SHP77 treated with DMSO at 0.1 percent for 48 hours (cell line): ENCODE measurements at places on chromosomes 12 and 14.

DNA sequence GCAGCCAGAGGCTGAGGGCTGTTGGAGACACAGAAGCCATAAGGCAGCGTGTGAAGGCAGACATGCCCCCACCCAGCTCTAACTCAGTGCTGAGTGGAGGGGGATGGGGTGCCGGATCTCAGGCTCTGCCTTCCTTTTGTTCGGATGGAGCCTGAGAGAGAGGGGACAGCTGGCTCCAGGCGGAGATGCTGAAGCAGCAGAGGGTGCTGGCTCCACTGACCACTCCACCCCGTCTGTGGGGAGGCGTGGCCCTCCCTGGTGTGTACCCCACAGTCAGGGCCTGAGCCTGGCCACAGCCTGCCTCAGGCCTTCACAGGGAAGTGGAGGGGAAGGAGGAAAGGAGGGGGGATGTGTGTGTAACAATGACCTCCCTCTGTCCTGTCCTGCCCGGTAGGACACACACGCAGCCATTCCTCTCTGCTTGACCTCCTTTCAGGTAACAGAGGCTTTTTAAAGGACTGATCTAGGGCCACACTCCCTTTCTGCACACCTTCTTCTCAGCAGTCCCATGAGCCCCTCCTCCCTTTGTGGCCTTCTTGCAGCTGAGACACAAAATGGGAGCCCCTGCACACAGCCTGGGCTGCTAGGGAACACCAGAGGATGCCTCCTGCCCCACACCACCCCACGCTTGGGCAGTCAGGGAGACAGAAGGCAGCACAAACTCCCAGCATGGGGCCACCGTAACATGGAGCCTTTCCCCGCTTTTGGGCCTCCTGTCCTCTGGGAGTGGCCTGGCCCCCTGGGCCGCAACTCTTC is 9.6 kb upstream of the ENDOU start:
- DNase-seq, result no peak

- peak; percentile 17 for DNase-seq
These were observed 2.4 kb upstream of the NUMB start for GRCh38 chr14:73460691-73461127.

DNA sequence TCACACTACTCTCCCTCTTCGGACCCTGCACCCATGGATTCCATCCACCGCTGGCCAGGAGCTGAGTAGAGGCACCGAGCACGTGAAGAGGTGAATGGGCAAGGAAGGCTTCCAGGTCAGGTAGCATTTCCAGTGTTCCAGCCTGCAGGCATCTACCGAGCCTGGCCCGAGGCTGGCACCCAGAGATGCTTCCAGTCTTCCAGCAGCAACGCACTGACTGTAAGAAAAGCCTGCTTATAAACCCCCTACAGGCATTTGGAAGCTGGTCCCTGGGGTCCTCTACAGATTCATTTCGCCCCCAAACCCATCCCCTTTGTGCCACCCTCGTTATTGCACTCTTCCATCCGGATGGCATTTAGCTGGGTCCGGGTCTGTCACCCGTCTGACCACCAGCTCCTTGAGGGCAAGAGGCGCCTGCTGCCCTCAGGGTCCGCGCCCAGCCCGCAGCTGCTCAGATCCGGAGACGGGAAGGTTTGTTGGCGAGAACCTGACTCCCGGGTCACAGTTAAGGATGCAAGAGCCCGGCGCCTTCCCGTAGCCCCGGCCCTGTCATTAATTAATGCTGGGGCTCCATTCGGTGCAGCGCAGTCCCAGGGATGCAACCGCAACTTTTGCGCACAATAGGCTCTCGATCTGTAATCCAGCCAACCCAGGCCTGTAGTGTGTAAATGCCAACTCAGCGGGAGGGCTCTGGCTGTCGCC is 614 bp upstream of the MARK3 start:
- DNase-seq, result no peak

- no peak for DNase-seq
These were observed 171.1 kb downstream of the DAD1 start for GRCh38 chr14:22417914-22418313.

DNA sequence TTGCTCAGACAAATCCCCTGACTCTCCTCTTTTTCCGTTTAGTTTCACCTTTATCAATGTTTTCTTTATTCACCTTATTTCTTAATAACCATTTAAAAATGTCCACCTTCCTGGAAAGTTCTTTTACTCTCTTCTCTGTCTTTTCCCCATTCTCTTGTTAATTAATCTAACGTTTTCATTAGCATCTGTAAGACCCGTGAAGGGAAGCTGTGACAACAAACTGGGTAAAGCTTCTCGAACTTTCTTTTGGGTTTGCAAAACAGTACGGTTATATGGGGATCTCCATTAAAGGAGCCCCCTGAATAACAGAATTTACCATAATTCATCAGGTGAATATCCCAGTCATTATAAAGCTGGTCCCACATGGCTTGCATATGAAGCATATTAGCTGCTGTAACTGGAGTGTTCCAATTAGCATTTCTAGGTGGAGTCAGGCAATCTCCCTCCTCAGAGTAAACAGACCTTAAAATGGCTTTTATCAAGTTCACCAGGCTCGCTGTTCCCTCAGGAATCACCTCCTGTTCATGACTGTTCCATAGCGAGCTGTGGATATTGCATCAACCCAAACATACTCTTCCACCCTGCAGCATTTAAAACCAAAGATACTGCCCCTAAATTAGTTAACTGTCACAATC is 42.4 kb downstream of the TMEM30B start:
- DNase-seq, result no peak

GRCh38 chr14:55306938-55307589 is 35.8 kb downstream of the FBXO34 start:
- no peak for DNase-seq

- DNase-seq, result peak; percentile 68
These were observed 165.4 kb upstream of the LRIG3 start for GRCh38 chr12:59085690-59086089.

DNA sequence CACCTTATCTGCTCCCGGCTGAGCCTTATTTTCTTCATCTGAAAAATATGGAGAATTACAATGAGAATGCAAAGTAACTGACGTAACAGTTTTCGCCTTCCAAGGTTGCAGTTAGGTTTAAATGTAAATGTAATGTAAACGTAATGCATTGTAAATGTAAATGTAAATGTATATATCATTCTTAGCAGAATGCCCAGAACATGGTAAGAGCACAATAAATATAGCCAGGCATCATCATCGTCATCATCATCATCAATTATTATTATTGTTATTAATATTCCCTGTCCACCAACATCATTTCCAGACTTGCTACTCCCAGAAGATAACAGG is 770.0 kb downstream of the MED13L start:
- no peak for DNase-seq

DNA sequence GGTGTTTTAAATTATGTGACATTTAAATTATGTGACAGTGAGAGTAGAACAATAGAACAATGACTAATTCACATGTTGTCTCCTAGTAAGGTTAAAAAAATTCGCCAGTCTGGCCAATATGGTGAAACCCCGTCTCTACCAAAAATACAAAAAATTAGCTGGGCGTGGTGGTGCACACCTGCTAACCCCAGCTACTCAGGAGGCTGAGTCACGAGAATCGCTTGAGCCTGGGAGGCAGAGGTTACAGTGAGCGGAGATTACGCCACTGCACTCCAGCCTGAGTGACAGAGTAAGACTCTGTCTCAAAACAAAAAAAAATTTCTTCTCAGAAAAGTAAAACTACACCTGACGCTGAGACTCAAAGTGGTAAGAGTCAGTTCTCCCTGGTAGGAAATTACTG is 2.7 kb downstream of the CS start:
- DNase-seq, result no peak

GRCh38 chr12:3770891-3771290 is 18.0 kb upstream of the CRACR2A start:
- no peak for DNase-seq

GRCh38 chr12:50927356-50927755 is 25.0 kb upstream of the HIGD1C start:
- DNase-seq, result no peak

DNA sequence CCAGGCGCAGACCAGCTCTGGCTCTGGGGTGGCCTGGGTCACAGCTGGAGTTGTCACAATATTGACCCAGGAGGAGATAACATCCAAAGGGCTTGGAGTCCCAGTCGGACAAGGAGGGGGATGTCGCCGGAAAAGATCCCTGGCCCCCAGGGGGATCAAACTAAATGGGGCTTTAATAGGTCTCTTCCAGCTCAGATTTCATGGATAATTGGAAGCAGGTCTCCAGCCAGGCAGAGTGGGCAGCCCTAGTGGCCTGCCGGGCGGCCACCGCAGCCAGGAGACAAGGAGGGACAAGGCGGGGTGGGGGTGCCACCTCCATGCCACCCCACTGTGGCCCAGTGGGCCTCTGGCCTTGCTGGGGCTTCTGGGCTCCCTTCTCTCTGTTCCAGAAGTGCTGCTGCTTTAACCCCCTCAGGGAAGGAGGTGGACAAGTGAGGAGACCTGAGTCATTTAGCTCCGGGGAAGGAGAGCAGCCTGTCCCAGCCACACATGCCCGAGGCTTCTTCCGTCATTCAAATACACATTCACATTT is 23.1 kb upstream of the PGF start:
- DNase-seq, result no peak

GRCh38 chr14:86035882-86036281 is 505.9 kb downstream of the FLRT2 start:
- no peak for DNase-seq

DNA sequence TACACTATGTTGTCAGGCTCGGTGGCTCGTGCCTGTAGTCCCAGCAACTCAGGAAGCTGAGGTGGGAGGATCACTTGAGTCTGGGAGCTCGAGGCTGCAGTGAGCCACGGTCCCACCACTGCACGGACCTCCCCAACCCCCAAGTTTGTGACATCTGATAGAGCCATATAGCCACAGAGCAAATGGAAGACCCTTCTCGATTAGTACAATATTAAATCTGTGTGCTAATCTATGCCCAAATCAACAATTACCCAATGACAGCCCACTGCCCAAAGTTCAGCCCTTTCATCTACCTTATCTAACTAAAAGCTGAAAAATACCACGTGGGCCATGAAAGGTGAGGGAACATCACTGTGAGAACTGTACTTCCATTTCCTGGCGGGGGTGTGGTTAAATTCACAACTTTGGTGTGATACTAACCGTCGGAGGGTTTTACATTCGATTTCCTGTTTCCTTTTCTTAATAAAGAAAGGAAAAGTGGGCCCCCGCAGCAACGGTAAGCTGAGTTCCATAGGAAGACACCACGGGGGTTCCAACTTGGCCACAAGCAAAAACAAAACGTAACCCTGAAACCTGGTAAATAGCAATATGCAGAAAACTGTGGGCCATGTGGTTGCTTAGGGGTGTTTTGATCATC is 31.2 kb upstream of the FOS start:
- no peak for DNase-seq

DNA sequence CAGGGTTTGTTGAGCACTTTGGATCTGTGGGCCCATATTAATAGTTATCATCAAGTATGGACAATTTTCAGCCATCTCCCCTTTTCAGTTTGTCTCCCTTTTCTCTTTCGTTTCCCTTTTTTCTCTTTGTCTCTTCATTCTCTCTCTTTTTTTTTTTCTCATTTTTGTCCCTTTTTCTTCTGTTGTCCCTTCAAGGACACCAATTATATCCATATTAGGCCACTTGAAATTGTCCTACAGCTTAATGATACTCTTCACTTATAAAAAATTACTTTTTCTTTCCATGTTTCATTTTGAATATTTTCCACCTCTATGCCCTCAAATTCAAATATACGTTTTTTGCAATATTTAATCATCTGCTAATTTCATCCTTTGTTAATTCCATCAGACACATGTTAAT is 53.3 kb downstream of the MAP4K5 start:
- DNase-seq, result no peak

DNA sequence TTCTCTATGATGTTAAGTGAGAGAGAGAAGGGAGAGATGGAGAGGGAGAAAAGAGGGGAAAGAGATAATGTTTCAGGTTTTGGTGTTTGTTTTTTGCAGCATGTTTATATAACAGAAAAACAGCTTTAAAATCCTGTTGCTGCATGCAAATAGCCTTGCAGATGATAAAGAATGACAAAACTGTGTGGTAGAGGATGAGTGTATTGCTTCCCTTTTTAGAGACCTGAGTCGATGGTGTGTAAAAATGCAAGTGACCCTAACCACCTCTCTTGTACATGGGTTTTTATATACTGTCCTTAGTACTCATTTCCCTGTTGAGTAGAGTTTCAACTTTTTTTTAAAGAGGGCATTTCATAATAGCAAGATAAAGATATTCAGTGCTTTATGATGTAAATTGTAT is 249.1 kb downstream of the AKAP6 start:
- DNase-seq, result no peak

- no peak for DNase-seq
These were observed 48.4 kb upstream of the SYT10 start for GRCh38 chr12:33488036-33488435.

- DNase-seq, result no peak
These were observed 165.4 kb downstream of the SLC15A5 start for GRCh38 chr12:16112130-16112529.

DNA sequence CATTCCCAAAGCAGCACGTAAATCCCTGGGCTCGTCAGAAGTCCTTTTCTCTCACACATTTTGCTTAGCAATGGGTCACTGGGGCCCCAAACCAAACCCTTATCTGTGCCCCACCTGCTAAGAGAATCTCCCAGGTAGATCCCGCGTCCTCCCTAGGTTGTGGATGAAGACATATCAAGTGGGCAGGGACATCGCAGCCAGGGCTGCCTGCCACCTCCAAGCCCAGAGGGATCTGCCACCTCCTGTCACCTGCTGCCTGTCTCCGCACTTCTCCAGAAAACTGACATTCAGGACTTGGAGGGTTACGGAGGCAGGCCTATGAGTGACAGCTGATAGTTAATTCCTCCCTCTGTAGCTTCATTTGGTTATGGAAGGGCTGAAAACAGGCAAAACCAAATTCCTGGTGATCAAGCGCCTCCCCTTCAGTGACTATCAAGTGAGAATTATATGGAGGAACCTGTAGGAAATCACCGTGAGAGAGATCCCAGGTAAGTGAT is 19.5 kb downstream of the BCL11B start:
- DNase-seq, result no peak

GRCh38 chr12:22412581-22412980 is 78.1 kb upstream of the ST8SIA1 start:
- DNase-seq, result no peak

DNA sequence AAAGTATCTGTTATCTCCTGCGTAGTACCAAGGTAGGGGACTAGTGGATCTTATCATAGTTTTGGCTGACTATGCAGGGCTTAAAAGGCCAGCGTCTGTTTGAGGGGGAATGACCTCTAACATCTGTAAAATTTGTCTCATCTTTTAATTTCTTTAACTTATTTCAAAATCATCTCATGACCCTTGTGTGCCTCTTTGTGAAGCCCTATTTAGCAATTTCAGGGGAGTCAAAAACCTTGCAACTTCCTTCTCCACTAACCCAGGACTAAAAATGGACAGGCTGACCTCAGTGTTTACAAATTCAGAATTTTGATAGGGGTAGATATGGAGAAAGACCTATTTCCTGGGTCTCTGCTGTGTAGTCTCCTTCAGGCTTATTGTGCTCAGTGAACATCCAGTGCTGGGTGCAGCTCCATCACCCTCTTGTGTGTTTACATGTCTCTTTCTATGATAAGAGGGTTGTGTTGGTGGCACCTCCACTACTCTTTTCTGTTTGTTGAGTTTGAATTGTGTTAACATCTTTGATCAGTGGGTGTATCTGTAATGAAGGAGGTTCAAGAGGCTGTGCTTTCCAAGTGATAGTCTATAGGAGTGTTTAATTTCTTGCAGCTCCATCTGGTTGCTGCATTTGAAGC is 14.3 kb downstream of the NECAP1 start:
- no peak for DNase-seq

GRCh38 chr12:54141431-54142113 is 47.2 kb downstream of the SMUG1 start:
- no peak for DNase-seq

GRCh38 chr14:70020352-70021170 is 141.3 kb downstream of the SMOC1 start:
- DNase-seq, result no peak
